ENCODE measurements at places on chromosomes 5 and 9.

DNA sequence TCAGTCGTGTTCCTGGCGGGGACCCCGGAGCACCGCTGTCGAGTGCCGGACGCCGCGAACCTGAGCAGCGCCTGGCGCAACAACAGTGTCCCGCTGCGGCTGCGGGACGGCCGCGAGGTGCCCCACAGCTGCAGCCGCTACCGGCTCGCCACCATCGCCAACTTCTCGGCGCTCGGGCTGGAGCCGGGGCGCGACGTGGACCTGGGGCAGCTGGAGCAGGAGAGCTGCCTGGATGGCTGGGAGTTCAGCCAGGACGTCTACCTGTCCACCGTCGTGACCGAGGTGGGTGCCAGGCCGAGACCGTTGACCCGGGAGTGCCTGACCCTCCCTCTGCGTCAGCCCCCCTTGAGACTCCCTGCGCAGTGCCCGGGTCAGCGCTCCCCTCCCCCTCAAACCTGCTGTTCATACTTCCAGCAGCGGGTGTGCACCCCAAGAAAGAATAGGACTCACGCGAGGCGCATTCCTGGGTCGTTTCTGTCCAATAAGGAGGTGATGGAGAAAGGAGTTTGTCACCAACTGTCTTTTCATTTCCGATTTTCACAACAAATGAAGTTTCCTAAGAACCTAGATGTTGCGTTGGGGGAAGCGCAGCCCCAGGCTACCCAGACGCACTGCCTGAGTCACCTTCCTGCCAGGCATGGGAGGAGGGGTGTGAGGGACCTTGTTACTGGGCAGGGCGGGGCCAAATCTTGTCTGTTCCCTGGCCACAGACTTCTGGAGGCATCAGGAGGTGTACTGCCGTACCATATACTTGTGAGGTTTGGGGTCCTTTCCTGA, 722 bp downstream of the SLC22A4 start:
- peak; percentile 60 for DNase-seq

GRCh38 chr9:137458194-137459151, 661 bp downstream of the NSMF start:
- DNase-seq, result no peak

GRCh38 chr9:74847478-74848152, 40.1 kb downstream of the TRPM6 start:
- DNase-seq, result no peak

GRCh38 chr9:136754626-136755301, 3.3 kb downstream of the LCN8 start:
- DNase-seq, result no peak

DNA sequence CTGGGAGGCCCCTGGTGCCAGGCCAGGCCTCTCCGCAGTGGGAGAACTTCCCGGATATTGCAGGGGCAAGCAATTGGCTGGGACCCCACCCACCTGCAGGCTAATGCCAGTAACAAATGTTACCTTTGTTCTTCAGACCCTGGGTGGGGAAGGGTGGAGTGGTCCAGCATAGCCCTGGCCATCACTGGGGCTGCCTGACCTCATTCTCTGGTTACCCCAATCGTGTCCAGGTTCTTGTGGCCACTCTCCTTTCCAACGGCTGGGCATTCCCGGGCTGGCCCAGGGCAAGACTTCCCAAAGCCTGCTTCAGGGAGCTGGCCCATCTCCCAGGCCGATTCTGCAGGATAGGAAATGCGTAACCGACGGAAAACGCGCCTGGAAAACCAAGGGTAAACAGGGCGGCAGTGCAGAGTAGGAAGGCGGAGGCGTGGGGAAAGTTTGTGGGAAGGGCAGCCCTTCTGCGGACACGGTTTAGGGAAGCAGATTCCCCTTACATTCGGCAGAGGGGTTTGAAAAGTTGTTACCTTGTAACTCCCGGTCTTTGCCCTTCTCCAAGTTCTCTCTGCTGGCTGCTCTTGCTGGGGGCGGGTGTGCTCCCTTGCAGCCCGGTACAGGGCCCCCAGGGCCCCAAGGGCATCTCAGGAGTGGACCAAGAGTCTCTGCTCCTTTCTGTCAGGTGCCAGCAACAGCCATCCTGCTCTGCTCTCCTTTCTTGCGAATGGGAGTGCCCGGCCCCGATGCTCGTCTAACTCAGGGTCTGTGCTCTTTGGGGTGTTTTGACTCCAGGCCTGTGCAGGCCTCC, 3.5 kb downstream of the NRARP start:
- no peak for DNase-seq

GRCh38 chr5:140014751-140015150, 28.3 kb downstream of the NRG2 start:
- no peak for DNase-seq

GRCh38 chr5:144395704-144396103, 225.0 kb downstream of the KCTD16 start:
- no peak for DNase-seq

DNA sequence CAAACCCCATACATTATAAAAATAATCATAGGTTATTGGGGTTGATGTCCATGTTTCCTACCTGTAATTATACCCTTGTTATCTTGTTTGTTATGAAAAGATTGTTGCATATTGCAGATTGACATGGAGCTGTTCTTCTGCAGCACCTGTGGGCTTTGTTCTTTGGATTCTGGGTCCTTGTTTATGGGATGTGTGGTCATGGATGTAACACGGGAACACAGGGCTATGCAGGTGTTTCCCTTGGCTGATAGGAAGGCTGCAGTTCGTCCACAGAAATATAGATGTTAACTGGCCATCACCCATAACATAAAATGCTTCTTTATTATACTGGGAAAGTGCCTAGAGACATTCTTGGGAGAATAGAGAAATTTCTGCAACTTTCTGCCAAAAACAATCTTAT, 77.9 kb downstream of the FBXL7 start:
- no peak for DNase-seq

DNA sequence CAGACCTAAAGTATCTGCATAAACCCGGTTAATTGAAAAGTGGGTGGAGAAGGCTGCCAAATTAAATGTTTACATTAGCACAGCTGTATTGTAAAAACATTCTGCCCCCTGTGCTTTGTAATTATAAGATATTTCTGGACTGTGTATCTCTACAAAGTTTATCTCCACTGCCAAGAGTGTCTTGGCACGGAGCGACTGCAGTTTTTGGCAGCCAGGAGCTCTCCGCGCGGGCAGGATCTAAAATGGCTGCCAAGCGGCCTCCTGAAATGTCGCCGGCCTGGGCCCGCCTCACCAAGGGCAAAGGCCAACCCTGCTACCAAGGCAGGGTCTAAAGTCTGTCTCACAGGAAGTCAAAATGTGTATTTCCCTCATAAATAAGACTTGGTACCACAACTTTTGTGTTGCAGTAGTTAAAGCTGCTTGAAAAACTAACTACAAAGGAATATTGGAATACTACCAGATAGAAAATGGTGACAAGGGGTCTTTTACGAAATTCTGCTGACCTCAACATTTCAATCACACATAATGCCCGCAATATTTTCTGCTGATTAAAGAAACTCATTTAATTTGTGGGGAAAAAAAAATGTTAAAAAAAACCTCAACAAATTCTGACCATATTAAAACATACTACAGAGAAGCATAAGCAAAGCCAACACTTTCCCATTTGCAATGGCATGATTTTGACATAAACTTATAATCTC, 110.4 kb downstream of the NFIB start:
- no peak for DNase-seq

Data from stimulated activated CD8-positive, alpha-beta memory T cell treated with anti-CD3 and anti-CD28 coated beads, Interleukin-12 subunit alpha, Interleukin-12 subunit beta, amount 100 ng/mL, for 4 hours (primary cell).